ENCODE measurements at places on chromosomes 13 and 19.

GRCh38 chr13:107192289-107192688 is 624.4 kb upstream of the ARGLU1 start:
- DNase-seq = peak; percentile 34

DNA sequence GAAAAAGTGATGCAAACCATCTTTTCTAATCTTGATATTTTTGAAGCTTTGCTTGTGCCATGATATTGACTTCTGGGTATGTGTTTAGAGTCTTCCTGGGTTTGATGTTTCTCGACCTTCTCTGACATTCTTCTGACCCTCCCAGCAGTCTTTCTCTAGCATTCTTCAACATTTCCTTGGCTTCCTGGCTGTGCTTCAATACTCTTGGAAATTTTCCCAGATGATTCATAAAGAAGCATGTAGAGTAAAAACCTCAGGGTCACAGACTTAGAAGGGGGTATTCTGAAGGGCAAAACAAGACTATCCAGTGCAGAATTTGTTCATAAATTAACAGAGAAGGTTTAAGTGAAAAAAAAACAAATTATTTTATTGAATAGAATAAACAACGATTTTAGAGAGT is 946.3 kb upstream of the PCDH9 start:
- no peak for DNase-seq

DNA sequence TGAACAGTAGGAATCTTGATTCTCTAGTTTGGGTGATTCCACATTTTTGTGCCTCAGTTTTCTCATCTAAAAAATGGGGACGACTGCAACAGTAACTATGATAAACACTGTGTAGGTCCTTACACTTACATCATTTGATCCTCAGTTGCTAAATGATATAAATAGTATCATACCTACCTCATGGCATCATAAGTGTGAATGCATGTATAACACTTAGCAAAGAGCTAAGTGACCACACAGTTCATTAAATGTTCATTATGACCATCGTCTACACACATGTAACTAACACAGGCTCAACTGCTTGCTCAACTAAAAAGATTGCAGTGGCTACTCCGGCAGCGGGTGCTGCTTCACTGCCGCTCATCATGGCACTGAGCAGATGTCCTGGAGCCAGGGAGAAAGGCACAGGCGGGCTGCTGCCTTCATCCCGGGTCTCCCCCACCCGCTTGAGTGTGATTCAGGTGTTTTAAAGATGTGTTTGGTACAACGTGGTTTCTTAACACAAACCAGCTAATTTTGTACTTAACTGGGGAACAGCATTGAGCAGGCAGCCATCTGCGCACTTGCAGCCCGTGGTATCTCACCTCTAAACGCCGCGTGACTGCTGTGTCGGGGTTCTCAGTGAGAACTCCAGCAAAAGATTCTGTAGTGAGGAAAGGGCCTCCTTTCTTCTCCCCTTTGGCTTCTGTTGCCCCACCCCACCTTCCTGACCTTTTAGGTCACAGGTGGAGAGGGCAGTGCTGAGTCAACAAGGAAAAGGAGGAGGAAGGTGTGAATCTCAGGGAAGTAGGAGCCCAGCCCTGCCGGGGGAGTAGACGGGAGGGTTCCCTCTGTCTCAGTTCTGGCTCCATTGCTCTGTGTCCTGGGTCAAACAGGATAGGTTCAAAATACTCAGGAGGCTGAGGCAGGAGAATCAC is 11.7 kb upstream of the ACTN4 start:
- no peak for DNase-seq

GRCh38 chr19:11693505-11694499 is 44.9 kb downstream of the ZNF823 start:
- no peak for DNase-seq

- DNase-seq = no peak
Observed at GRCh38 chr13:112755331-112755730, 65.5 kb downstream of the ATP11A start.

DNA sequence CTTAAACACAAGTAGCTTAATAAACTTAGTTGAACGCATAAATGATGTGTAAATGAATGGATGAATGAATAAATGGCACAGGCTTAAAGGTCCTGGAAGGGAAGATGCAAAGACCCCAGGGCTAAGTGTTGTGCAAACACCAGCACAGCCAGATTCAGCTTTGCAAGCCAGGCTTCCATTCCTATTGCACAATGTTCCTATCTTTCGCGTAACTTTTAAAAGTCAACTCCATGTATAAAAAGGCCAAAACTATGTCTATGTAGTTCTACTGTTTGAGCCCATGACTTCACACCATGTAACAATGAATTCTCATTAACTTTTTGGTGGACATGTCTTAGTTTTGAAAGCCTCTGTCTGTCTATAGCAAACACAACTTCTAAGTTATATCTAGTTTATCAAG is 226.0 kb downstream of the NALCN start:
- no peak for DNase-seq

DNA sequence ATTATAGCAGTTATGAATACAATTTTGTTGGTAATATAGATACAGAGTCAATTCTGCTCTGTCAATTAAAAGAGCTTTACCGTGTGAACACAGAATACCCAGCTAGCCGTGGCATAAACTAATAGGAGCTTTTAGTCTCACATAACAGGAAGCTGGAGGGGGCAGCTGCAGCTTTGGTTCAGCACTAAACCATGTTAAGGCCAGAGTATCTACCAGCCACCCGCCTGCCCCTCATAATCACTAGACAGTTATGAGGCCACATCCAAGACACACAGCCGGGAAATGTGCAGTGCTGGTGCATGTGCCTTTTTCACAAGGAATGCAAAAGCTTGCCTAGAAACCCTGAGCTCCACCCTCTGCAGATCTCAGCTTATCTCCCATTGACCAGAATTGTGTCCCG is 62.3 kb downstream of the SGCG start:
- no peak for DNase-seq

- no peak for DNase-seq
Observed at GRCh38 chr13:39688699-39689405, 33.4 kb downstream of the COG6 start.

DNA sequence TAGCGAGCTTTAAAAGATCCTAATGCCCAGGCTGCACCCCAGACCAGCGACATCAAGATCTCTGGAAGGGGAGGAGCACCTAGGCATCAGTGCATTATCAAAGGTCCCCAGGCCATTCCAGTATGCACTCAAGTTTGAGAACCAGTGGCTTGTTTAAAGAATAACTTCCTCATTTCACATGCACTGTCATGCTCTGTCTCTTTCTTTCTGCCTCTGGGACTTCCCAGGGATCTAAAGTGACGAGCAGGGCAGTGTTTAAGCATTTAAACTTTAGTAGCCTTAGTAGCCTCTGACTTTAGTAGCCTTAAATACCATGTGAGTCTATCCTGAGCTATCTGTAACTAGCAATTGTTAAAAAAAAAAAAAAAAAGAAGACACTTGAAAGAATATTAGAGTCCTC is 8.9 kb upstream of the FARP1 start:
- DNase-seq = no peak

DNA sequence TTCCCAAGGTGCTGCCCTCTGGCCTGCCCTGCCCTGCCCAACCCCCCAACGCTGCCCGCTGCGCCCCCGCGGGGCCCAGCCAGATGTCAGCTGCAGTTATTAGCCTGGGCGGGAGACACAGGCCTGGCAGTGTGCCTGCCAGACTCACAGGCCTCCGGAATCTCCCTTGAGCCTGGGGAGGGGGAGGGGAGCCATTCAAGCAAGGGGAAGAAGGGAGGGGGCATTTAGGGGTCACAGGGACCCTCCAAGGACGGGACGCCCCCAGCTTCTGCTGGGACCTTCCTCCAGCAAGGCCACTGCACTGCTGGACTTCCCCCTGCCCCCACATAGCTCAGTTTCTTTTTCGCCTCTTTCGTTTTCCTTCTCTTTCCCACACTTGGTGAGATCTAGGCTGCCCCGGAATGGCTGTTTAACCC is 2.6 kb upstream of the JUNB start:
- peak; percentile 81 for DNase-seq

DNA sequence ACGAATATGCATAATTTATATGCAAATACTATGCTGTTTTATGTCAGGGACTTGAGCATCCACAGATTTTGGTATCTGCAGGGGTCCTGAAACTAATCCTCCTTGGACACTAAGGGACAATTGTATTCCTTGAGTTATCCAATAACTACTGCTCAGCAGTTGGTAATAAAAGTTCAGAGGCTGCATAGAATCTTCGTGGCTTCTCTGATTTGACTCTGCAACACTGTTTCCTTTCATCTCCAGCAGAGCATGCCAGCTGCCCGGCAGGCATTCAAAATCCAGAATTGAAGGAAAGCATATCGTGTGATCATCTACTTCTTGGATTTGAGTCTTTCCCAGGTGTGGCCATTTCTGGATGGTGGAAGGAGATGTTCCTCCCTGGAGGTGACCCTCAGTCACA is 64.5 kb upstream of the MRI1 start:
- DNase-seq = no peak

DNA sequence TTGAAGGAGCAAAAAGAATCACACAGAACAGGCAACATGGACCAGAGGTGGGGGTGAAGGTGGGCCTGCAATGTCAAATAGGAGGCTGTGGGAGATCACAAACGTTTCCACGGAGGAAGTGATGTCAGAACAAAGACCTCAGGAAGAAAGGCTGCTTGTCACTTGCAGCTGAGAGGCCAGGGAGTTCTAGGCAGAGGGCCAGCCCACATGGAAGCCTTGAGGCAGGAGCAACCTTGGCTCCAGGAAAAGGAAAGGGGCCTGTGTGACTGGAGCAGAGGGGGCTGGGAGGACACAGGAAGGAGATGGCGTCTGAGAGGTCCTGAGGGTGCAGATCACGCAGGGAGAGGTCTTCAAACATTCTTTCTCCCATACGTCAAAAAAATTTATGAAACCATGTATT is 16.3 kb downstream of the ZNF160 start:
- DNase-seq = no peak

DNA sequence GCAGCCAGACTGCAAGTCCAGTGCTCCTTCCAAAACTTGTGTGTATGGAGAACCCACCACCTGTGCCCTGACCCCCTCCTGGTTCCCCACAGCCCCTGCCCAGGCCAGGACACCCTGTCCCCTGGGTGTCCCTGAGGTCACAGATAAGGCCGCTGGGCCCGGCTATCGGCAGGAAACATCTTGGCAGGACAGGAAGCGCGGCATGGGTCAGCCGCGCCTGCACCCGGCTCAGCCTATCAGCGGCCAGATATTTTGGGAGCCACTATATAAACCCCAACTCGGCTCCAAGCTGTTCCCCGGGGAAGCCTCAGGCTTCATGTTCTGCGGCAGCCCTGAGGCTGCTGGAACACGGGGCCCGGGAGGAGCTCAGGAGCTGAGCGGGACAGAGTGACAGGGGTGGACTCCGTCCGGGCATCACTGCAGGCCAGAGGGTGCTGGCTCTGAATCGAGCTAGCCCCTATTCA is 60.8 kb downstream of the AP1M1 start:
- DNase-seq = peak; percentile 73

DNA sequence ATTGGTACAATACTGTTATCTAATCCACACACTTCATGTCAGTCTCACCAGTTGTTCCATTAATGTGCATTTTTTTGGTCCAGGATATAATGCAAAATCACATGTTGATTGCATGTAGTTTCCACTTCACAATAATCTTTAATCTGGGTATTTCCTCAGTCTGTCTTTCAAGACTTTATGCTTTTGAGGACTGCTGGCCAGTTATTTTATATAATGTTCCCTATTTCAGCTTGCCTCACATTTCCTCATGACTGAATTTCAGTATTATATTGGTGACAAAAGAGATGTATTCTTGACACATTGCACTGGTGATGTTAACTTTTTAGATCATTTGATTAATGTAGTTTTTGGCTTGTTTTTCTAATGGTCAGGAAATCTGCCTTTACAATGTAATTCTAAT is 368.3 kb downstream of the IRS2 start:
- no peak for DNase-seq

DNA sequence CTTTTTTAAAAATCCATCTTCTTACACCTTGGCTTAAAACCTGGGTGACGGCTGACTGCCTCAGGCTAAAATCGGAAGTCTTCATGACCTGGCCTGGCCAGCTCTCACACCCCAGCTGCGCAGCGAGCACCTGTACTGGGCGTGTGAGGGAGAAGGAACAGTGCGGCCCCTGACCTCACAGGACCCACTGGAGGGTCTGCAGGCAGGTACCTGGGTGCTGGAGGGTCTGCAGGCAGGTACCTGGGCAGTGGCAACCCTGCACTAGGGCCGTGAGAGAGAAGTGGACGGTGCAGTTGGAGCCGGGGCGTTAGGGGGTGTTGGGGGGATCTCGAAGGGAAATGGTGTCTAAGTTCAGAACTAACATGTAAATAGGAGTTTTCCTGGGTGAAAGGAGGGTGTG is 144.3 kb downstream of the STK24 start:
- DNase-seq = no peak

GRCh38 chr13:110936519-110936918 is 21.6 kb upstream of the ANKRD10 start:
- DNase-seq = no peak

GRCh38 chr19:38388349-38389100 is at the start of gene SPRED3:
SPRED3 (plus strand) TSS chr19:38388697; CDS start chr19:38390303, 1,606 bp downstream.
- peak; percentile 42 for DNase-seq

DNA sequence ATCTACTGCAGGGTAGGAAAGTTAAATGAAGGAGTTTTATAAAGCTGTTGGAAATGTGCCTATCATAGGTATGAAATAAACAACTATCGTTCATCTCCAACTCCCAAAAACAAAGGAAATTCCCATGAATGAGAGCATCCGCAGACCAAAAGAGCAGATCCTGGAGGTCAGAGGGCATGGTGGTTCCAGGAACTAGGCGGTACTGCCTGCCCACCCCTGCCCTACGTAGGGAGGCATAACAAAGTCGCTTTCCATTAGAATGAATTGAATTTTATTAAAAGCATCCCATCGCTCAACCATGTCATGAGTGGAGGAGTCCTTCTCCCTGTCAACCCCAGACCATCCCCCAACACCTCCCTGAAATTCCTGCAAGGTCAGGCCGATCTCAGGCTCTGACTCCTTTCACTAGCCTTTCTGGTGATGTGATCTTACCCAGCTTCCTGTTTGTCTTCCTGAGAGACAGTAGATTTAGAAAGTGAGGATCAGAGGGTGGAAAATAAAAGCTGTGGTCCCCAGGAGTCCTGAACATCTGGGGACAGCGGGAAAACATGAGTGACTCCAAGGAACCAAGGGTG is at the start of gene CLEC4M:
TSS of gene CLEC4M (plus strand) at position 525 of the 575 bp plus-strand sequence. CDS start at position 549, 24 bp downstream.
- no peak for DNase-seq

GRCh38 chr19:24004166-24004565 is 82.8 kb upstream of the ZNF254 start:
- no peak for DNase-seq

DNA sequence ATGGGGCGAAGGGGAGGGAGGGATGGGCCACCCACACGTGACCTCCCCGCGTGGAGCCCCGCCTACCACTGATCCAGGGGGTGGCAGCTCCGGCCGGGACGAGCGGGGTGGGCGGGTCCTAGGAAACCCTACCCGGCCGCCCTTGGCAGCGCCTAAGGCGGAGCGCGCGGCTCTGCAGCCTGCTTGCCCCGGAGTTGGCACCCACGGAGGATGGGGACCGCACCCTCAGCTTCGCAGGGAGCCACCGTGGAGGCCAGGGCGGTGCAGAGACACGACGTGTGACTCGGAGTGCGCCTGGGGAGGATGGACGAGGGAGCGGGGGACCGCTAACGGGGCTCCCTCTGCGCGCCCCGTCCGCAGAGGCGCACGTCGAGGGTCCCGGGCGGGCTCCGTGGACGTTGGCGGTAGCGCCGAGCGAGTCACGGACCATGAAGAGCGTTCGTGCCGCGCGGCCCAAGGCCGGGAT is at the start of gene RGS9BP:
TSS of gene RGS9BP (plus strand) at position 129 of the 466 bp plus-strand sequence. CDS start 416 bp downstream, outside the sequence.
- DNase-seq = peak; percentile 85
